ENCODE measurements at places on chromosomes 5 and 9.

DNA sequence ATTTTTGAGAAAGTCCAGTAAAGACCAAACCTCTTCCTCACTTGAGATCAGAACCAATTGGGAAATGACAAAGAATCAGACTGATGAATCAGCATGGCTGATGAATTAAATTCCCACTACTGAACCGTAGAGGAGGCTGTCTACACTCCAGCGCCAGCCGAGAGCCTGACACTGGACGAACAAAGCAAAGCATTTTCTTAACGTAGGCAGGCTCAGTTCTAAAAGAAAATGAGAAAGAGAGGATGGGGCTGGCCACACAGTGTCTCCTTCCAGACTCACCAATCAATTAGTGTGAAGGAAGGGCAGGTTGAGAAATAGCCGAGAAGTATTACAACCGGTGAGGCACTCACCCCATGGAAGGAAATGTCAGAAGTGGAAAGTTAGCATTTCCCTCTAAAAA lies 49.4 kb downstream of the ITGA1 start:
- no peak for DNase-seq

DNA sequence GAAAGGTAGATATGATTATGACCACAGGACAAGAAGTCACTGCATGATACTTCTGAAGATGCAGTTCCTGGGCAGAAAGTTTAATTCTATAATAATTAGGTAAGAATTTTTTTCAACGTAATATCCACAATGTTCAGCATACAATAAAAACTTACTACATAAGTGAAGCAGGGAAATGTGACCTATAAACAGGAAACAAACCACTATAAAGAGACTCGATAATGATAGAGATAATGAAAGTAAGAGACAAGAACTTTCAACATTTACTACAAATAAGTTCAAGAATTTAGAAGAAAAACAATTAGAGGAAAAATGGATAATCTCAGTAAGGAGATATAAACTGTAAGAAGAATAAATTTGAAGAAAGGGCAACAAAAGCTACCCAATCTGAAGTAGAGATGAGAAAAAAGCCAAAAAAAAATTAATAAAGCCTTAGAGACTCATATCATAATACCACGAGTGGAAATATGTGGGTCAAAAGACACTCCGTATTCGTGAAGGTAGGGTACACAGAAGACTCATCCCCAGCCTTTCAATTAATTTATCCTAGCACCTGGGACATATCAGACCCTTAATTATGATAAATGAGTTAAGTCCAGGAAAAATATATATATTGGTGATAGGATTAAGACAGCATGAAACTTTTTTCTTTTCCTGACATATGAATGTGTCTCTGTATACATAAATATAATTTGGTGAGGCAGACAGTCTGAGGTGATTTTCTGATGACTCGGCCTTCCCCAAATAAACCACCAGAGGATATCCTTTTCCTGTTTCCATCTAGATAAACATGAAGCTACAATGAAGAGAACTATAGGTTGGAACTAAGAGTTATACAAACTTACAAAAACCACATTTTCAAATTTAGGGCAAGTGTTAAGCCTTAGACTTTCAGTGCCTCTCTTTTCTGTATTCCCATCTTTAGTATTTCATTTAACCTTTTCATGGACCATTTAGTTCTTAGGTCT lies 120.4 kb downstream of the RAPGEF6 start:
- DNase-seq, result peak; percentile 55

DNA sequence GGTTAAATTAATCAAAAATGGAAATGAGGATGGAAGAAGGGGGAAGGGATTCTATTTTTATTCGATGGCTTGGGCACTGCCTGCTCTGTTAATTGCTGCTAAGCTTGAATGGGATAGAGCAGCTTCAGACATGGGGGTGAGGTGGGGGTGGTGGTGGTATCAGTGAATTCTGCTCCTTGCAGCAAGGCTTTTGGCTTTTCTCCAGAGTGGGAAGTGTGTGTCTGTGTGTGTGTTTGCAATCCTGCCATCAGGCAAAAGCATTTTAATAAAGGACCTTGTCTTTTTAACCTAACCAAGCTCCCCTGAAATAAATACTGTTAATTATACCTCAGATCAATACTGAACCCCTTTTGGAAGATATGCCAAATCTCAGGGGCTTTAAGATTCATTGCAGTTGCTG lies 110.9 kb upstream of the GPR151 start:
- no peak for DNase-seq

GRCh38 chr5:94855543-94855942 lies 237.1 kb downstream of the SLF1 start:
- no peak for DNase-seq

GRCh38 chr9:8549214-8549613 lies 749.6 kb upstream of the DMAC1 start:
- no peak for DNase-seq

DNA sequence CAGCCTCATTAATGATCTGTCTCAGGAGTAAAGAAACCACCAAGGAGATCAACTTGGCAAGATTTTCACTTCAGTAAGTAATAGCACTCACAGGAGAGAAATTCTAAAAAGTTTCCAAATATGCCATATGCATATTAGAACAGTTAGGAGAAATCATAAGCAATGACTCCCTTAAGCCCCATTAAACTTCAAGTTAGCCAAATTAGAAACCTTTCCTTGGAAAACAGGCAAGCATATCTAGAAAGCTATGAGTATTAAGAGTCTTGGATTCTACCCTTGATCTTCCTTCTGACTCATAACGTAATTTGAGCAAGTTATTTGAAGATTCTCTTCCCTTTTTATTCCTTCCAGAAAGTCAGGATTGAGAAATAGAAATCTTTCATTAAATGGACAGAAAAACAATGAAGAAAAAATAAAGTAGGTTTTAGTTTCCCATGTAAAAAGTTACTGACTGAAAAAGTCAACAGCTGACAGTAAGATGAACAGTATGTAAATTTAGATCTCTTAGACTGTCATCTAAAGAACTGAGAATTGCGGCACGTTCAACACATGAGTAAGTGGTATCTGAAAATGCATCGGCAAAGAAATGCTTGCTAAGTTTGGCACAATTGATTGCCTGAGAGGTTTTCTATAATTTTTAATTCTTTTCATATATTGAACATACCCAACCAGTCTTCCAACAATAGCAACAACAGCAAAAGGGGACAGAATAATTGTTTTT lies 565.7 kb upstream of the FTMT start:
- DNase-seq, result no peak

DNA sequence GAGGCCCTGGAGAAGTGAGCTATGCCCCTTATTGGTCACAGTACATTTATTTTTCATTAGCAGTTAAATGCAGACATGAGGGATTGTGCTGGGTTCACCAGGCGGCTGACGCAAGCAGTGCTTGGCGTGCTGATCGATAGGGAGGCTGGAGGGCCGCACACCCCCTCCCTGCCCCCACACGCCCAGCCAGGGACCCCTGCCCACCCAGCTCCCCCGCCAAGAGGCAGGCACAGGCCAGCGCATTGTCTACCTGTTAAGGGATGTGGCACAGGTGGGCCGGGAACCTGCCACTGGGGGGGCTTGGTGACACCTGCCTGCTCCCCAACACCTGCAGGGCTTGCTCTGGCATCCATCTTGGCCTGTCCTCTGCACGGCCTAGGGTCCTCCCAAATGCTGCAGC lies 39.2 kb downstream of the HK3 start:
- no peak for DNase-seq
